ENCODE measurements at places on chromosomes 7 and 10.

- no peak for DNase-seq
Observed at GRCh38 chr10:87092376-87092860, 2.2 kb downstream of the GLUD1 start.

DNA sequence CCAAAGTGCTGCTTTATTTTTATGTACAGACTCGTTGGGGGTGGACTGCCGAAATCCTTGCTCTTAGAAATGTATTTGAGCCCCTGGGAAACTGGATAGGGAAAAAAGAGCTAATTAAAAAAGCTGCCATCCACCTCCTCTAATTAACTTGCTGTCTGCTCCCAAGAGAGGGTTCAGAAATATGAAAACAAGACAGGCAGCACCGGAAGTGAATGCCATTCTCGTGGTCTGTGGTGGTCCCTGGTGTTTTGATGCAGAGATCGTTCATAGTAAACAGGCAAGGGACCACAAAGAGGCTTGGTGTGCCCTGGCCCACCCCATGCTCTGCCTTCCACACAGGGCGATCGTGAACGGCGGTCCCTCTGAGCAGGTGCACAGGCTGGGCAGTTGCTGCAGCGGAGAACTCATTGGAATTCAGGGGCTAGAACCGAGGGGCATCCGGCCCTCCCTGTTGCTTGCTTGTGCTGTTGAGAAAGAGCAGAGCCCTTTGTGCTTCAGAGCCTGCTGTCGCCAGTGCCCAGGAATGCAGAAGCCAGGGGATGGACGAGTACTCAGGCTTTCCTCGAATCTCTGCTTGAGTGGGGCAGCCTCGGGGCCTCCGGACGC lies 79.1 kb upstream of the BTBD16 start:
- DNase-seq, result no peak

GRCh38 chr10:50653758-50654157 lies 30.0 kb upstream of the SGMS1 start:
- no peak for DNase-seq

DNA sequence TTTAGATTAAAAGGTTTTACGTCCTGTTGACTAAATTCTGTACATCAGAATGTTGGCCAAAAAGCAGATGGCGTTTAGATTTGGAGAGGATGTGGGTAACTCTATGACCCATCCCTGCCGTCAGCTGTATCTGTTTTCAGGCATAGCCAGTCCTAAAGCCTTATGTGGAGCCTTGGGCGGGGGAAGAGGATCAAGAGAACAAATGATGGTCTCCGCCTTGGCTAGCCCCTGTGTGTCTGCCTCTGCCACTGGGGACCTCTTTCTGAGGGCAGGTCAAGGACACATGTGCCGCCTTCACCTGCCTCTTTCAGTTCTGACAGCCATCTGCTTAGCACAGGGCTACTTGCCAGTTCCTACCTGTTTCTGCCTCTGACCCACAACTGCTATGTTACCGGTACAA lies 24.1 kb downstream of the PDSS1 start:
- peak; percentile 60 for DNase-seq

DNA sequence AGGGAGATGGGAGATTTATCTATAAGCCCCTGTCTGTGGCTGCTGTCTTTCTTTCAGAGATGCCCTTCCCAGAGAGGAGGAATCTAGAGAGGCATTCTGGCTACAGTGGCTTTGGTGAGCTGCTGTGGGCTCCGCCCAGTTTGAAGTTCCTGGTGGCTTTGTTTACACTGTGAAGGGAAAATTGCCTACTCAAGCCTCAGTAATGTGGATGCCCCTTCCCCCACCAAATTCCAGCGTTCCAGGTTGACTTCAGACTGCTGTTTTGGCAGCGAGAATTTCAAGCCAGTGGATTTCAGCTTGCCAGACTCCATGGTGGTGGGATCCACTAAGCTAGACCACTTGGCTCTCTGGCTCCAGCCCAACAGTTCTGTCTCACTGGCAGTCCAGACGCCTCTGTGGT lies 951.6 kb downstream of the CCSER2 start:
- DNase-seq, result no peak

- no peak for DNase-seq
Observed at GRCh38 chr7:66769833-66770512, 29.4 kb downstream of the RABGEF1 start.

- no peak for DNase-seq
Observed at GRCh38 chr7:152571068-152571467, 104.9 kb downstream of the XRCC2 start.

DNA sequence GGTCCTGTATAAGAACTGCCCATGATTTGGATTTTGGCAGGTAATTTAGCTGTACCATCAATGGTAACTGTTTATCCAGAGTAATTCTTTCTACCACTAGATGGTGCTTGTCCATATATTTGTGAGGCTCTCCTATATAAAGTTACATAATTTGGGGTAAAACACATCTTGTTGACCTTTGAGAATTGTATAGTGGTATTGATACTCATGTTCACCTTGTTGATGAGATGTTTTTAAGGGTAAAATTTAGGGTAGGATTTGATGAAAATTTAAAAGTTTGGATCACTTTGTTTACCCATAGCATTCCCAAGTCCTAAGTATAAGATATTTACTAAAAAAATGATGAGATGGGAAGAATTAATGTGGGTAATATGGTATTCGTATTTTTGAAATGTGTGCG lies 31.6 kb downstream of the ST7 start:
- no peak for DNase-seq

GRCh38 chr10:120749856-120750566 lies 101.2 kb upstream of the WDR11 start:
- DNase-seq, result no peak

DNA sequence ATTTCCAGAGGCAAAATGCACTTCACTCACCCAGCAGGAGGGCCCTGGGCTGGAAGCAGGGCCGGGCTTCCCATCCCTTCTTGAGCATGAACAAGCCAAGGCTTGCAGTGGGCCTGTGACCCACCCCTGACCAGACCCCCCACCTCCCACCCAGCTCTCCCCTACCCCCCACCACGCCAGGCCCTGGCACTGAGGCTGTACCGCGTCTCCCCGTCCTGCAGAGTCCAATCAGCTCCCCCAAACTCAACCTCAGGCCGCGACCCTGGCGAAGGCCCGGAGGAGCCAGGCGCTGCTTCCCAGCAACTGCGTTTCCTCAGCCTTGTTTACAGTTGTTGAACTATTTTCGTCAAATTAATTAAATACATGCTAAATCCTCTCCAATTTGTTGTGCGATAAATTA lies 16.9 kb upstream of the MYL10 start:
- DNase-seq, result no peak

DNA sequence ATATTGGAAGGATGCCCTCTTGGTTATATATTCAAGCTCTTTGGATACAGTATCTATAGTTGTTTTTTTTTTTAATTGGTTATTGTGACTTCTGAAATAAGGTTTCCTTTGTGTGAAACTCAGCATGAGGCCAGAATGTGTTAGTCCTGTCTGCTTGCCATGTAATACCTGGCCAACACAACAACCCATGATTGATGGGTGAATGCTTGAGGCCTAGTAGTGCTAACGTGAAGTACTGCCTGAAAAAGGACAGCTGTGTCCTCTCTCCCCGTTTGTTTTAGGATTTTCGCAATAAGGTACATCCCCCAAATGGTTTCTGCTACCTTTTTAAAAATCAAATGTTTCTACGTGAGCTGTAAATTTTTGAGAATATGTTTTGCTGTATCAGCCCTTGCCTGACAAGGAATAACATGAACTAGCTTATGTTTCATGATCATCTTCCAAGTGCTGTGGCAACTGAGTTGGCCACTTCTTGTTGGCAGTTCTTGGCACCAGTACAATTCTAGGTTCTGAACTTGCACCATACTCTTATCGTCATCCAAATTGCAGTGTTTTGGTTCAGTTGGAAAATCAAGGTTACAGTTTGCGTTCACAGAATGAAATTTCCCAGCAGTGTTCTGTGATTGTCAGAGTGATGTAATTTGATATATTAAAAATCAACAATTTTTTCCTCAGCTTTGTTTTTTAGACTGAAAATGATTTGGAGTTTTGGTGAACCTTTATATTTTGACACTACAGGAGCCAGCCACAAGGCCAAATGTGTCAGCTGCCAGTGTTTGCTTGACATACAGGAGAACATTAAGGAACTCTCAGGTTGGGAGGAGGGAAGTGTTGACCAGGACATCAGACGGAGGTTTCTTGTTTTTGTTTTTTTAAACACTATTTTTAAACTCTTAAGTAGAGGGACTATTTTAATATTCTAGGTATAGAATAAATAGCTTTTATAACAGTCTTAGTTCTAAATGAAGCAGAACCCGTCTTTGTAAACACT lies 13.5 kb upstream of the ASCC1 start:
- no peak for DNase-seq
